ENCODE measurements at places on chromosomes 7 and 10. TPM values are rescaled to one million over a fixed set of nuclear protein-coding genes. Genes with fewer than 3 reads are reported as not detected.

GRCh38 chr7:13174991-13175390, 487.6 kb downstream of the ARL4A start:
- DNase-seq, result no peak

GRCh38 chr10:86955501-86956194, 1.8 kb downstream of the MMRN2 start:
- DNase-seq, result peak; percentile 68

The ATOH7 gene
- not detected for total RNA-seq

The CUX1 gene
- 159 TPM for total RNA-seq

- DNase-seq, result no peak
Observed at GRCh38 chr7:136009488-136010079, 32.4 kb upstream of the MTPN start.

GRCh38 chr7:113004726-113005454, 81.7 kb downstream of the GPR85 start:
- no peak for DNase-seq

The CDC14C gene
- not detected for total RNA-seq

DNA sequence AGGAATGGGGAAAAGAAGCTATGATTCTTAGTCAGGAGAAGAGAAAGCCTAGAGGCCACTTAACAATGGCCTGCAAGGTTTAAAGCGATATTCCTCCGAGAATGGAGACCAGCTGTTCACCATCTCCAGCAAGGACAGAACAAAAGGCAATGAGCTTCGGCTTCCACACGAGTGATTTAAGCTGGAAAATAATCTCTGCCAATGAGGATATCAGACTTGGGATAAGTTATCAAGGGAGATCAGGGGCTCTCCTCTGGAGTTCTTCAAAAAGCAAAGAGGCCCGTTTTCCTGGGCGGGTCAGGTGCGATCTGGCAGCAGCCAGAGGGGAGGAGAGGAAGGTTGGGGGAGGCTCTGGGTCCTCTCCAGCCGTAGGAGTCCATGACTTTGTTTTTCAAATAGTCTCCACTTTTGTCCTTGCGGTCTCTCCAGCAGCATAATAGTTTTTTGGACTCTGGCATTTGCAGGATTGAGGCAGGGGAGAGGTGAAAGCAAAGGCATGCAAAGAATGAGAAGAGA, 211.3 kb downstream of the SKIDA1 start:
- no peak for DNase-seq
